ENCODE measurements at places on chromosomes 11 and 22.
A peak's percentile ranks its signal among the peaks of the same experiment; 100 is the strongest.

- no peak for DNase-seq
These were observed 27.5 kb downstream of the SAA4 start for GRCh38 chr11:18209058-18209457.

GRCh38 chr11:33478111-33478573 lies 221.0 kb downstream of the HIPK3 start:
- DNase-seq: no peak

DNA sequence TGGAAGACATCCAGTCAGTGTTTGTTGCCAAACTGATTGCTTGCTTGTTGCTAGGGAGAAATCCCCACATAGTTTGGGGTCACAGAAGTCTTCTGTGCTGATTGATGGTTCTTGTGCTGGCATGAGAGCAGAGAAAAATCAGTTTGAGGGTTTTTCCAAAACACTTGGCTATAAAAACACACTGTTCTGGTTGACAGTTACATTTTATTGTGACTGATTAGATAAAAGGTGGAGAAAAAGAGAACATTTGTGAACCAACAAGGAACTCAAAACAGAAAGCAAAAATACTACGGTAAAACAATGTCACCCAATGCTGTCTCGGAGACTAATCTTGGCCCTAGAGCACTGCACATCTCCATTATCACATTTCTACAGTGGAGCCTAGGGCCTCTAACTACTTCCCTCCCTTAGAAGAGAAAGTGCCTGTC lies 14.4 kb upstream of the EIF4G2 start:
- no peak for DNase-seq

DNA sequence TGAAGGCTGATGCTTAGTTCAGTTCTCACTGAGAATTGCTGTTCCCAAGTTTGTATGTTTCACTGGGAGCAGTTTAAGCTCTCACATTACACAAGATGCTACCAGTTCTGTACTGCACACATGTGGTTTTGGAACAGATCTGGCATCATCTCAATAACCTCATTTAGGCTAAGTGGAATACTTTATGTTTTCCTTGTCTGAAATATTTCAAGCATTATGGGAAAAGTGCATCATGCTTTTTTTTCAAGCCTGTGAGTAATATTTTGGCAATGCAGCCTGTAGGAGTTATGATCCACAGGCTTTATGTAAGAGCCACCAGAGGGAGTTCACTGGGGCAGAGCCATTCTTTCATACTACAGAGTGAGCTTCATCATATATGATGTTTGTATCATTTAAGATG lies 141.5 kb downstream of the OR4C45 start:
- DNase-seq: no peak

DNA sequence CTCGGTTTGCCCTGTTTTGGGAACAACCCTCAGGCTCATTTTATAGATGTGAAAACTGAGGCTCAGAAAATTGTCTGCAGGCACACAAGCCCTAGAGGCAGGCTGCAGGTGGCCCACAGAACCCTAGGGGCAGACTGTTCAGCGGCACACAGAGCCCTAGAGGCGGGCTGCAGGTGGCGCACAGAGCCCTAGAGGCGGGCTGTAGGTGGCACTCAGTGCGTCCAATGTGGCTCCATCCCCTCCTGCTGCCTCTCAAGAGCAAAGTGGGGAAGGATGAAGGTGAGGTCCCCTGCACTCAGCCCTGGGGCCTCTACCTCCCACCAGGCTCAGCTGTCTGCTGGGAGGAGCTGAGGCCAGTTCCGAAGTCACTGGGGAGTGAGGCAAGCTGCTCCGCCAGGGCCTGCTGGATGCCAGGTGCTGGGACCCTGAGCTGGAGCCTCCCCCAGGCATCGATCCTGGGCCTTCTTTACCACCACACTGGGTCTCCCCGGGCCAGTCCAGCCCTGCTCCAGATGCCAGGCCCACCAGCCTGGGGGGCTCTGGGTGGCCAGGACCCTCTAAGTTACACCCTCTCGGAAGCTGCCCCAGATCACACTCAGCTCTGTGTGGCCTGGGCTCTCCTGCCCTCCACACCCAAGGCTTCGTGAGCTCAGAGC lies 2.3 kb downstream of the ACY3 start:
- DNase-seq: peak; percentile 48

- no peak for DNase-seq
These were observed 745 bp downstream of the NCAM1 start for GRCh38 chr11:112961751-112962578.

GRCh38 chr22:24753914-24754313 lies 20.6 kb downstream of the PIWIL3 start:
- no peak for DNase-seq

GRCh38 chr11:2577991-2578928 lies 121.5 kb downstream of the KCNQ1OT1 start:
- no peak for DNase-seq

GRCh38 chr11:105274631-105275030 lies 135.1 kb upstream of the CARD18 start:
- no peak for DNase-seq

- DNase-seq: no peak
These were observed 59.2 kb downstream of the DDIAS start for GRCh38 chr11:82960779-82961143.

- DNase-seq: no peak
These were observed 207.9 kb upstream of the BLID start for GRCh38 chr11:122323754-122324421.

- DNase-seq: no peak
These were observed 101.6 kb upstream of the USP47 start for GRCh38 chr11:11740073-11740702.

DNA sequence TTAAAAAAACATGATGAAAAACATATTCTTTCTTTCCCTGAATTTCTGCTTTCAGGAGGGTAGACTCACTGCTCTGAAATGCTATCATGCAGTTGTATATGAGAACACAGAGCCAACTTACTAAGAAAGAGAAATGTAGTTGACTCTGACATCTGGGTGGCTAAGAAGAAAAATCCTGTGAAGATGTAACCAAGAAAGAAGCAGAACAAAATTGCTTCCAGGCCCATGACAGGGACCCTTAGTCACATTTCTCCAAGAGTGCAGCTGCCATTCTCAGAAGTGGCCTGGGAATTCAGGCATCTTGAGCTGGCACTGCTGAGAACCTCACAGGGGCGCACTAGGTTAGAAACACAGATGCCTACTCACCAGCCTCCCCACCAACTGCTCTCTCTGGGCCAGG lies 73.6 kb downstream of the RPL27A start:
- no peak for DNase-seq

DNA sequence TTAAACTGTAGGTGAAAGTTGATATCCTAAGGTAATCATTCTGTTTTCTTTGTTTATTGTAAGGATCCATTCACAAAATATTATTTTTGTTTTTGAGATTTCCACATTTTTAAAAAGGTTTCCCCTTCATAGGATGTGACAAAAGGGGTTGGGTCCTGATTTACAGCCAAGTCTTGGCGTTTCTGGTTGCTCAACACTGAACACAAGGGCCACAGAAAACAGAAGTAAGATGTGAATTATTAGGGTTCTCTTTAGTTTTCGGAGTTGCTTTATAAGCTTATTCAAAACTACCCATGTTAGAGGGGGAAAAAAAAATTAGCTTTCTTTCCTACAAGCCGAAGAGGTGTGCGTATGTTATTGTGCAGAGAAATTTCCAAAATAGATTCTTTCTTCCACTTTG lies 30.0 kb upstream of the FLI1 start:
- no peak for DNase-seq

- DNase-seq: no peak
These were observed 21.9 kb downstream of the SCUBE1 start for GRCh38 chr22:43320943-43321900.

DNA sequence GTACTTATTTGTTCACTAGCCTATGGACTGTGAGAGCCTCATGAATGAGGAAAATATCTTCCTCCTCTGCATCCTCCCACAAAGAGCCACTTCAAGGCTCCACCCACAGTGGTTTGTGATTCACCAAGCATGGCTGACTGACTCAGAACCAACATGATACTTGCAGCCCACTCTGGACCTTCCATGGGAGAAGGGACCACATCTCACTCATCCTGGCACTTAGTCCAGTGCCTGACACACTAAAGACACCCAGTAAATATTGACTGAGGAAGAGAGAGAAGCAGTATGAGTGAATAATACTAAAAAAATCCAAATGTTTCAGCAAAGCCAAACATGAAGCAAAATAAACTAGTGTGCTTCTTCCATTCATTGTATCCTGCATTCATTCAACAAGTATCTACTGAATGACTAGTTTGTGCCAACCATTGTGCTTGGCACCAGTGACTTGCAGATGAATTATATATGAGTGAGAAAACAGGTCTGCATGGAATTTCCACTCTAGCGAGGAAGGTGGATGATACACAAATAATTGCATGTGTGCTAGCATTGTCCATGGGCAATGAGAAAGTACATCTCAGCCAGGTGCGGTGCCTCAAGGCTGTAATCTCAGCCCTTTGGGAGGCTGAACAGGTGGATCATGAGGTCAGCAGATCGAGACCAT lies 54.9 kb upstream of the BLID start:
- no peak for DNase-seq

GRCh38 chr22:32546496-32546895 lies 71.9 kb downstream of the FBXO7 start:
- DNase-seq: no peak

- no peak for DNase-seq
These were observed 130.2 kb downstream of the NCAM1 start for GRCh38 chr11:113091481-113091780.

DNA sequence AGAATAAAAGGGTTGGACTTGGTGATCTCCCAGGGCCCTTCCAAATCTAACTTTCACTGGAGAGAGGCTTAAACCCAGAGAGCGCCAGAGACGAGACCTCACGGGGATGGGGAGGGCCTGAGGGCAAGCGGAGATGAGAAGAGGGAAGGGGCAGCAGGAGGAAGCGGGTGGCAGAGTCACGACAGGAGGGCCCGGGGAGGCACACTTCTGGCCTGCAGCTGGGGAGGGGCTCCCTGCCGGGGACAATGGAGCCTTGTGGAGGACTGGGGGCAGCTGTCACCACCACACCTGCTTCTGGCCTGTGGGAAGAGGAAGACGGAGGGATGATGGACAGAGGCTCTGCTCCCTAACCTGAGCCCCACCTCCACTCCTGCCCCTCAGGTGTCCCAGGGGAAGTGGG lies 40.2 kb downstream of the PDE2A start:
- DNase-seq: no peak

DNA sequence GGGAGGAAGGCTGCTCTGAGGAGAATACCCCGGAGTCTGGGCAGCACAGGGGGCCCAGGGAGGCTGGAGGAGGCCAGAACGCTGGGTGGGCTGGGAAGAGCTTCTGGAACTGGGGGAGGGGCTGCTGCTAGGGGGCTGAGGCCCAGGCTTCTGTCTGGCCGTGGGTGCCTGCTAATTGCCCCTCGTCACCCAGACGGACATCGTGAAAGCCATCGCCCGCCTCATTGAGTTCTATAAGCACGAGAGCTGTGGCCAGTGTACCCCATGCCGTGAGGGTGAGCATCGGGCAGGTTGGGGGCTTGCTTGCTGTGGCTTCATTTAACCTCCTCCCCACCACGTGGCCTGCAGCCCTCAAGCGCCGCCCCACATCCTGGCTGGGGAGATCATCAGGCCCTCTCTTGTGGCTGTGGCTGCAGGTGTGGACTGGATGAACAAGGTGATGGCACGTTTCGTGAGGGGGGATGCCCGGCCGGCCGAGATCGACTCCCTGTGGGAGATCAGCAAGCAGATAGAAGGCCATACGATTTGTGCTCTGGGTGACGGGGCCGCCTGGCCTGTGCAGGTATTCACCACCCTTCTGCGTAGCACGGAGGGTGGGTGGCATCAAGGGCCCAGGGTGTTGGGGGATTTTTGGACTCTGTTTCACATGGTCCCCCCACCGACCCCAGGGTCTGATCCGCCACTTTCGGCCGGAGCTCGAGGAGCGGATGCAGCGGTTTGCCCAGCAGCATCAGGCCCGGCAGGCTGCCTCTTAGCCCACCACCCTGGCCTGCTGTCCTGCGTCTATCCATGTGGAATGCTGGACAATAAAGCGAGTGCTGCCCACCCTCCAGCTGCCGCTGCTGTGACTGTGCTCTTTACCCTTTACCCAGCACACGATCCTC lies 5.2 kb downstream of the NDUFV1 start:
- no peak for DNase-seq

DNA sequence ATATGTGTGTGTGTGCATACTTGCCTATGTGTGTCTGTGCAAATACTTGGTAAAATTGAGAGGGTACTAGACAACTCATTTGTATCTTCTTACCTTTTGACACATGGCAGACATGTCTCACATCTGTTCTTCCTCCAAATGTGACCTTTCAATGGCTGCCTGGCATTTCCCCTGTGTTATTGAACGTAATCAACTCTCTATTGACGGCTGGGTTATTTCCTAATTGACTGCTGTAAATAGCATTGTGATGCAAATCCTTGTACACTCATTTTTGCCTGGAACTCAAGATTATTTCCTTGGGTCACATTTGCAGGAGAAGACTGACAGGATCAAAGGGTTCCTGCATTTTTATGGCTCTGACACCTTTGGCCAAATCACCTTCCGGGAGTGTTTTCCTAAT lies 37.4 kb downstream of the KCNQ1 start:
- no peak for DNase-seq

GRCh38 chr11:11247576-11247975 lies 105.5 kb downstream of the CSNK2A3 start:
- DNase-seq: no peak

DNA sequence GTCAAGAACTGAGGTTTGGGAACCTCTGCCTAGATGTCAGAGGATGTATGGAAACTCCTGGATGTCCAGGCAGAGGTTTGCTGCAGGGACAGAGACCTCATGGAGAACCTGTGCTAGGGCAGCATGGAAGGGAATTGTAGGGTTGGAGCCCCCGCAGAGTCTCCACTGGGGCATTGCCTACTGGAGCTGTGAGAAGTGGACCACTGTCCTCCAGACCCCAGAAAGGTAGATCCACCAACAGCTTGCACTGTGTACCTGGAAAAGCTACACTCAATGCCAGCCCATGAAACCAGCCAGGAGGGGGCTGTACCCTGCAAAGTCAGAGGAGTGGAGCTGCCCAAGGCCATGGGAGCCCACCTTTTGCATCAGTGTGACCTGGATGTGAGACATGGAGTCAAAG lies 29.5 kb downstream of the CHST1 start:
- DNase-seq: no peak

- DNase-seq: no peak
These were observed 27.6 kb upstream of the LIPT2 start for GRCh38 chr11:74520927-74521665.

- no peak for DNase-seq
These were observed 839 bp downstream of the STX5 start for GRCh38 chr11:62830904-62831519.

DNA sequence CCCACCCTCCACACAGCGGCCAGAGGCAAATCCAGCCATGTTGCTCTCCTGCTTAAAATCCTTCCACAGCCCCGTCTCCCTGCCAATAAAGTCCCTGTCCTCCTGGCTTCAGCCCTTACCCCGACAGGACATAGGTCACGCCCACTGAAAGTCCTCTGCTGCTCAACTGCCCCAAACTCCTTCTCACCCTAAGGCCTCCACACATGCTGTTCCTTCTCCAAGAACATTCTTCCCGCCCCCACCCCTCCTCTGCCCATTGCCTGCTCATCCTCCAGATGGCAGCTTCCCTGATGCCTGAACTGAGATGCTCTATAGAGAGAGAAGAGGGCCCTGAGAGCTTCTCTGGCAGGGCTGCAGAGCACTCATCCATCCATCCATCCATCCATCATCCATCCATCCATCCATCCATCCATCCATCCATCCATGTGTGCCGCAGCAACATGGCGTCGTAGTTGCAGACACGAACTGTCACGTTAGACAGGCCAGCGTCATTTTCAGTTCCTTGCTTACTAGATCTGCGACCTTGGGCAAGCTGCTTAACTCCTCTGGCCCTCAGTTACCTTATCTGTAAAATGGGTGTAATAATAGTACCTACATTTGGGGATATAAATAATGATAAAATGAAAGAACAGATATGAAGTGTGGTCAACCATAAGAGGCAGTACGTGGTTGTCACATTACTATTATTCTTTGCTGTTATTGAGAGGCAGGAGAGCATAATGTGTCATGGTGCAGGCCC lies 9.4 kb downstream of the NPTXR start:
- no peak for DNase-seq

All from stimulated activated CD4-positive, alpha-beta T cell treated with anti-CD3 and anti-CD28 coated beads, Interleukin-4, amount 100 ng/mL, for 24 hours (primary cell).